ENCODE measurements at places on chromosomes 12 and 14. TPM values are rescaled to one million over a fixed set of nuclear protein-coding genes. Genes with fewer than 3 reads are reported as not detected.

Gene MYL6
- total RNA-seq: 831 TPM

Gene FAM186B
- 0.49 TPM for total RNA-seq

Gene LRRIQ1
- total RNA-seq: 1.1 TPM

Gene DHRS2
- total RNA-seq: not detected
